Tibial nerve (tissue), 4 donors: ENCODE measurements at places on chromosomes 6 and 20. TPM values are rescaled to one million over a fixed set of nuclear protein-coding genes. Genes with fewer than 3 reads are reported as not detected.
A peak's percentile ranks its signal among the peaks of the same experiment; 100 is the strongest.

DNA sequence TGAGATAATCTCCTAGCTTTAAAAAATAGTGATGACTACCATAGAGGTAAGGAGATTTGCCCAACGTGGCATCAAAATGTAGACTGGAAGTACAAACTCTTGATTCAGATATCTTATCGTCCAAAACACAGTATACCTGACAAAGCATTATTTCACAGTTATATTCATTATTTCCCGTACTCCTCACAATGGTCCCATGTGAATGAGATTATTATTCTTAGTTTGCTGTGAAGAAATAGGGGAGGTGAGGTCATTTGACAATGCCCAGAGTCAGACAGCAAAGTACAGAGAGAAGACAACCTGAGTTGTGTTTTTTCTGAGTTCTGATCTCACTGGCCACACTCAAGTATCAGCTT is 1.2 kb upstream of the TFB1M start:
- no peak for DNase-seq

DNA sequence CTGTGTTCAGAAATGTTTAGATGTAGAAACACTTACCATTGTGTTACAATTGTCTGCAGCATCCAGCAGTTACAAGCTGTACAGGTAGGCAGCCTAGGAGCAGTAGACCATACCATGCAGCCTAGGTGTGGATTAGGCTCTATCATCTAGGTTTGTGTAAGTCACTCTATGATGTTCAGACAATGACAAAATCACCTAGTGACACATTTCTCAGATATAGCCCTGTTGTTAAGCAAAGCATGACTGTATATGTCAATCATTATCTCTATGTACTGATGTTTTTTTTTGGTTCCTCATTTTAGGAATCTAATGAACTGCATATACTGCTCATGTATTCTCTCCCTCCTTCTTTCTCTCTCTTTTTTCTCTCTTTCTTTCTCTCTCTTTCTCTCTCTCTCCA is 22.2 kb downstream of the CST8 start:
- no peak for DNase-seq

Gene GPLD1
- 3.6 TPM for total RNA-seq

GRCh38 chr6:156862711-156863110 is 85.5 kb downstream of the ARID1B start:
- DNase-seq, result no peak

DNA sequence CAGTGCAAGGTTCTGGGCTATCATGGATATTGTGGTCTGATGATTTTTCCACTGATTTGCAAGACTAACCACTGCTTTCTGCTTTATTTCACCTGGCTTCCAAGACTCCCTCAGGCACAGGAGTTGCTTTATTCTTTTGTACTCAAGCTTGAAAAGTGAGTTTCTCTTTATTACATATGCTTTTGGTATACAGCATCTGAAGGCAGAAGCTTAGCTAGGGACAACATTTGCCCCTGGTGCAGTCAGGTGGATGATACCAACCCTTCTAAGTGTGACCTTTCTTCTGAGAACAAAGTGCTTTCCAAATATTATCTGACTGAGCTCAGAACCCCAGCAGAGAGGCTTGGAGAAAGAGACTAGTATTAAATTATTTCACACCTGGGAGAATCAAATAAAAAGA is 94.0 kb upstream of the PHACTR1 start:
- DNase-seq, result no peak

Gene MMP24OS
- 30.4 TPM for total RNA-seq

DNA sequence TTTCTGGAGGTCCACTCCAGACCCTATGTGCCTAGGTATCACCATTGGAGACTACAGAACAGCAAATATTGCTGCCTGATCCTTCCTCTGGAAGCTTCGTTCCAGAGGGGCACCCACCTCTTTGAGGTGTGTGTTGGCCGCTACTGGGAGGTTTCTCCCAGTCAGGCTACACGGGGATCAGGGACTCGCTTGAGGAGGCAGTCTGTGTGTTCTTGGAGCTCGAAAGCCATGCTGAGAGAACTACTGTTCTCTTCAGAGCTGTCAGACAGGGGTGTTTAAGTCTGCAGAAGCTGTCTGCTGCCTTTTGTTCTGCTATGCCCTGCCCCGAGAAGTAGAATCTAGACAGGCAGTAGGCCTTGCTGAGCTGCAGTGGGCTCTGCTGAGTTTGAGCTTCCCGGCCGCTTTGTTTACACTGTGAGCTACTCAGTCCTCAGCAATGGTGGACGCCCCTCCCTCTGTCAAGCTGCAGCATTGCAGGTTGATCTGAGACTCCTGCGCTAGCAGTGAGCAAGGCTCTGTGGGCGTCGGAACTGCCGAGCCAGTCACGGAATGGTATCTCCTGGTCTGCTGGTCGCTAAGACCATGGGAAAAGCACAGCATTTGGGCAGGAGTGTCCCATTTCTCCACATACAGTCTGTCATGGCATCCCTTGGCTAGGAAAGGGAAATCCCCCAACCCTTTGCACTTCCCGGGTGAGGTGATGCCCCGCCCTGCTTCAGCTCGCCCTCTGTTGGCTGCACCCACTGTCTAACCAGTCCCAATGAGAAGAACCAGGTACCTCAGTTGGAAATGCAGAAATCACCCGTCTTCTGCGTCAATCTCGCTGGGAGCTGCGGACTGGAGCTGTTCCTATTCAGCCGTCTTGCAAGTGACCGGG is 32.5 kb upstream of the ASCC3 start:
- no peak for DNase-seq

Gene HLA-DRB1
- total RNA-seq, result 94.8 TPM

- DNase-seq, result no peak
Measured at GRCh38 chr6:106244931-106245330, 80.6 kb downstream of the ATG5 start.

DNA sequence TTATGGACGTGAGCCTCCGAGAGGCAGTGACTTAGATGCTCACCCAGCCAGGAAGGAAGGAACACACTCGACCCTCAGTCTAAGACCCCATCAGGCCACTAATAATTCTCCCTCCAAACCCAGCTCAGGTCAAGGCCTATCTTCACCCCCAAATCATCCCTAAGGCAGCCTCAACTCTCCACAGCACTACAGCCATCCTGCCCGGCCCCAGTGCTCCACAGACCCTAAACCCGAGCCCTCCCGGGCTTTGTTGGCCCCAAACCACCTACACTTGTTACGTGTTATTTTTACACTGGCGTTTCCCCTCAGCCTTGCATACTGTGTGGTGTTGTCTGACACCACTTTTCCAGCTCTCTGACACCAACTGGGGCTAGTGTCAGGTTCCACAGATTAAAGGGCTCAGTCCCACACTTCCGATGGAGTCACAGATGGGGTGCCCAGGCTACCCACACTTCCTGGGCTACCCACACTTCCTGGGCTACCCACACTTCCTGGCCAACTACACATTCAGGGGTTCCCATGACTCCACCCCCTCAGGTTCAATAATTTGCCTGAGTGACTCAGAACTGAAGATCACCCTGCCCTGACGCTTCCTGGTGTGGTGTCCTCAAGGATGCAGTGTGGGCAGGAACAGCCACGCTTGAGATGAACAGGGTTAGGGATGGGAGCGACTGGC is 25.3 kb downstream of the RBCK1 start:
- no peak for DNase-seq

GRCh38 chr20:53635221-53635620 is 41.6 kb upstream of the ZNF217 start:
- DNase-seq, result no peak

DNA sequence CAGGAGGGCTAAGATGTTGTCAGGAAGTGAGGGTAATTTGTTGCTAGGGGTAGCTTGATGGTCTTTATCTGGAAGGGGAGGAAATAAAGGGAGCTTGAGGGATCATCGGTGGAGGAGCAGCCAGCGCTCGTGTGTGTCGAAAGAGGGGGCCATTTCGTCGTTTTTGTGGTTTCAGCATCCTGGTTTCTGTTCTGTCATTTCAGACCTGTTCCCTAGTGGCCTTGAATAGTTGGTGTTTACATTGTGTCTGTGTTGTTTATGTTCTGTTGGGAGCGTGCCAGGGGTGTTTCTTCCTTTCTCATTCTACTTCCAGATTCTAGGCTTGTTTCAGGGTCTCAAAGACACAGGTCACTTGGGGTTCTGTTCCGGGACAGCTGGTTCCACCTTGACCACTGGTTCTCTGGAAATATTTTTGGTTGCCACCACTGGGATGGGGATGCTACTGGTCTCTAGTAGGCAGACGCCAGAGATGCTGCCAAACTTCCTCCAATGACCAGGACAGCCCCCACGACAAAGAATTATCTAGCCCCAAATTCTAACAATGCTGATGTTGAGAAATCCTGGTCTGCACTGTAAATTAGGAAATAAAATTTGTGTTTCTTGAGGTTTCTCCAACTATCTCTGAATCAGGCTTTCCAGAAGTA is 113.9 kb upstream of the NAA20 start:
- DNase-seq, result peak; percentile 43
